Stimulated activated CD8-positive, alpha-beta memory T cell treated with anti-CD3 and anti-CD28 coated beads, Interleukin-15, amount 100 ng/mL, for 4 hours (primary cell): ENCODE measurements at places on chromosomes 12 and 14.

DNA sequence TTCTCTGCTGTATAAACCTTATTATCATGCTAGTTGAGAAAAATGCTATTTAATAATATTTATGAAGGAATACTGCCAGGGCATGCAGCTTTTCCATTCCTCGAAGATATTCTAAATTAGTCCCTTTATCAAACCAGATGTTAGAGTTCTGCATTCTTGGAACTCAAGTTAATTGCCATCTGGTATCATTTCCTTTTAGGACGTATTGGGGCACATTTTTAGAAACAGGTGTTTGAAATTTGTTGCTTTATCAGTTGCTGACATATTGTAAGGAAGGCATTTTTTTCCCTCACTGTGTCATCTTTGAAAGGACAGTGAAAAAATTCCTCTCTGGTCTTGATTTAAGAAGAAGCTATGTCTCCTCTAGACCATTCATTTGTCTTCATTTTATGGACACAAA lies 471.2 kb upstream of the PRICKLE1 start:
- DNase-seq = no peak

DNA sequence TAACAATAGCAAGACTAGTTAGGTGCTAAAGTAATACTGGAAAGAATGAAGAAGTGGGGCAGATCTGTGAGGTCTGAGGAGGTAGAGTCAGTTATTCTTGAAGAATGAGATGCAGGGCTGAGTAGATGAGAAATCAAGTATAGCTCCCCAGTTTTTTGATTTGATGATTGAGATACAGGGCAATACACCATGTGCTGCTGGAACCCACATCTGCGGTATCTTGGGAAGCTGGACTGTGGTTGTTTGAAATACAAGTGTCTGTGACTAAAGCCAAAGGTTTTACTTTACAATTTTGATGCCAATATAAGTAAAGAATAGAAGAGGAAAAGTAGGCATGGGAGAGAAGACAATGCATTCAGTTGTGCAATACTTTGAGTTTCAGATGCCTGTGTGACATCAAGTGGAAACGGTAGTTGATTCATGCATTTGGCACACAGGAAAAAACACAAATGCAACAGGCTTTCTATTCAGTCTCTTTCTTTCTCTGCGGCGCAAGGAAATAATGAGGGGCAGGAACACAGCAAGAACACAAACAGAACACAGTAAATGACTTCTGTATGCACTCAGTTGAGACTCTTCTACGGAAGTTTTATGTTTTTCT lies 190.2 kb upstream of the SLC38A2 start:
- no peak for DNase-seq

- no peak for DNase-seq
Measured at GRCh38 chr12:1034751-1035457, 43.9 kb downstream of the ERC1 start.

GRCh38 chr12:13181375-13182070 lies 15.0 kb upstream of the EMP1 start:
- no peak for DNase-seq

DNA sequence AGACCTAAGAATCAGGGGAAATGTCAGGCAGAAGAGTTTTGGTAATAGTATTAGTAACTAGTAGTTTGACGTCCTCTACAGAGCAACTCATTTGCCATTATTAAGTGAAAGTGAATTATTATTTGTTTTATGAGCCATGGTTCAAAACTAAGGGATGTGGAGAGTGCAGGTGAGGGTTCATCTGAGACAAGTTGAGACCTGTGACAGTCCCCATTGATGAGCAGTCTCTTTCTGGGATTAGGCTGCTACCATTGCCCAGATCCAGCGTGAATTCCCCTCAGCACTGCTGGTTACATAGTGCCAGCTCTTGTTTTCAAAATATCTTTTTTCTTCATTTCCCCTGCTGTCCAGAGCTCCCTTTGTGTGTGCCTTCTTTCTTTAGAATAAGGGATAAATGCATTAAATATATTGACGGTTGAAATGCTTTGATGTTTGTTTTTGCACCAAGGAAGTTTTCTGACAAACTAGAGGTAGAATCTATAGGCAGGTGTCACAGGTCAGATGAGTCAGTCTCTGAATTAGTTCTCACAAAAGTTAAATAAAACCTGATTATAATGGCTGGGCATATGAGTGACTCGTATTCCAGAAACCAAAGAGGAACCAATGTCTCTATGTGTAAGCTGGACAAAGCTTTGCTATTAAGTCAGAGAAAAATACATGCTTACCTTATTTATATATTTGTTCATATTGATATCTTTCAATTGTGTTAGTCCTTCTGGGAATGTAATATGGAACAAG lies 381.4 kb downstream of the TMEM117 start:
- DNase-seq = no peak

DNA sequence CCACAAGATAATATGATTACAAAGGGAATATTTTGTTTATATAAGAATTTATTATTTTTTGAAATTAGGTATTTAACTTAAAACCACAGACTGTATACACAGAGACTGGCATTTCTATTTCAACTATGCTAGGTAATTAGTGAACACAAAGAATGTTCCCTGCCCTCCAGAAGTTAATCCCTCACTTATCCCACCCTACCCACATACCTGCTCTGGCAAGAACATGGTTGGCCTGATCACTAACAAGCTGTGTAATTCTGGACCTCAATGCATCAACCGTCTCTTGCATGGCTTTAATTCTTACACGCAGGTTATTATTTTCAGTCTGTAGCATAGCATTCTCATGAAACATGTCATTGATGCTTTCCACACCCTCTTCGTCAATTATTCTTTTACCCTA lies 85.9 kb downstream of the KIF21A start:
- no peak for DNase-seq
